ENCODE measurements at places on chromosomes 5 and 9. TPM values are rescaled to one million over a fixed set of nuclear protein-coding genes. Genes with fewer than 3 reads are reported as not detected.

DNA sequence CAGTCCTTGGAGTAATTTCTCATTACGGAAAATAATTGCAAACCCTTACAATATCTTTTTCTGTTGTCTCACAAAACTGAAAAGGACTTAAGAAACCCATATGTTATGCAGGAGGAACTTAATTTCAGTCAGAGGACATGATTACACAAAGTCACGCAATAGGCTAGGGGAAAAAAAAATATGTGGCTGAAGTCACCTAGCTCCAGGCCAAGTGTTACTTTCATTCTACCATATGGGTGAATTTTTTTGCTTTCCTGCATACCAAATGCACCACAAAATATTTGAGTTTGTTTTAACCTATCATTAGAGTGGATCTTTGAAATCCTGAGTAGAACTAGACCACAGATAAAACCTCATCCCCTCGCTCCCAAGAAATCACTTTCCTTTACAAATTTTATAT is 523.5 kb downstream of the CAAP1 start:
- no peak overlapping the region for H3K4me3 ChIP-seq
- no peaks in the 10 kb centered on the region for H3K4me1 ChIP-seq
- H3K36me3 ChIP-seq = no peaks in the 10 kb centered on the region

DNA sequence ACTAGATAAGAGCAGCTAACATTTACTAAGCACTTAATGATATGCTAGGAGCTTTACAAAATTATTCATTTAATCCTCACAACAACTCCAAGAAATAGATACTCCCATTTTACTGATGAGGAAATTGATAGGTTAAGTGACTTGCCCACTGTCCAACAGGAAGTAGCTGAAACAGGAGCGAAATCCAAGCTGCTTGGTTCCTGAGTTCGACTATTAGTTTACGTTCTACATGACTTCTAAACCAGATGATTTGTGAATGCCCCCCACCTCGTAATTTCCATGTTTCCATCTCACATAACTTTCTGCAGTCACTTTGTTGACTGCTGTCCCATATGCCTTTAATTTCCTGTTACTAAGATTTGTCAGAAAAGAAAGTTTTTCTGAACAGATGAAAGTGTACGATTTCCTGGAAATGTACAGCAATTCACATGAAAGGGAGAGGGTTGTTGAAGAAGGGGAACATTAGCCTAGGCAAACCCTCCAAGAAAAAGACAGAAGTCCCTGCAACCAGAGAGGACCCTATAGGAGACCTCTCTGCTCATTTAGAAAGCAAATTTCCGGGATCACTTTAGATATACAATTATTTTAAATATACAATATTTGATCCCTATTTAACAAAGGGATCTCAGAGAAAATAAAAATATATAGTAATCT is 279.1 kb upstream of the EFNA5 start:
- H3K4me3 ChIP-seq = no peak overlapping the region
- H3K27me3 ChIP-seq = no peaks in the 10 kb centered on the region
- no peak overlapping the region for H3K27ac ChIP-seq
- no peaks in the 10 kb centered on the region for H3K4me1 ChIP-seq
- no peaks in the 10 kb centered on the region for H3K36me3 ChIP-seq
- DNase-seq = no peak

GRCh38 chr9:1171546-1171945 is 121.4 kb downstream of the DMRT2 start:
- DNase-seq = no peak
- no peaks in the 10 kb centered on the region for H3K36me3 ChIP-seq
- H3K4me1 ChIP-seq = no peaks in the 10 kb centered on the region
- no peaks in the 10 kb centered on the region for H3K27me3 ChIP-seq
- no peak overlapping the region for H3K4me3 ChIP-seq
- H3K27ac ChIP-seq = no peak overlapping the region

Gene EGR1
- 13.9 TPM for total RNA-seq

- DNase-seq = no peak
- peaks cover 21% of the 10 kb centered on the region for H3K4me1 ChIP-seq
- H3K27me3 ChIP-seq = no peaks in the 10 kb centered on the region
- H3K27ac ChIP-seq = no peak overlapping the region
These were observed 111.8 kb upstream of the IER5L start for GRCh38 chr9:129289883-129290282.

DNA sequence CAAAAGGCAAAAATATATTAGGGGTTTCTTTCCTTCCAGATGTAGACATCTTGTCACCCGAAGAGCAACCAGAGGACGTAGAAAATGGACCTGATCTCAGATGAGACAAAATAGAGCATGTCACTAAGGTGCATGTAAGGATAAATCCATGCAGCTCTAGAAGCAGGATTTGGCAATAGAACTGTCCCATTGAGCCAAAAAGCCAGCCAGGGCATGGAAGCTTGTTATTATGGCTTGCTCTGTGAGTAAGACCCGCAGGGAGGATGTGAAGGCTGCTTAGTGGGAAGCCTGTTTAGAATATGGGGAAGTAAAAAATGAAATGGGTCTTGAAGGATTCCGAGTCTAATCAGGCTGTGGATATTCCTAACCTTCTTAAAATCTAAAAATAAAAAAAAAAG is 165.6 kb upstream of the MPDZ start:
- no peaks in the 10 kb centered on the region for H3K27me3 ChIP-seq
- no peak overlapping the region for H3K4me3 ChIP-seq
- peak; percentile 33 for DNase-seq
- no peaks in the 10 kb centered on the region for H3K36me3 ChIP-seq
- no peaks in the 10 kb centered on the region for H3K4me1 ChIP-seq

GRCh38 chr5:78103232-78103918 is 191.1 kb downstream of the AP3B1 start:
- no peaks in the 10 kb centered on the region for H3K27me3 ChIP-seq
- H3K36me3 ChIP-seq = peaks cover 14% of the 10 kb centered on the region
- H3K4me3 ChIP-seq = no peak overlapping the region

Data from cardiac muscle cell (in vitro differentiated cells and primary cell).